Sciatic nerve (tissue), 2 donors: ENCODE measurements at places on chromosomes 5 and 9. TPM values are rescaled to one million over a fixed set of nuclear protein-coding genes. Genes with fewer than 3 reads are reported as not detected.

The SPTLC1 gene
- total RNA-seq: 66.4 TPM

The PCDHB15 gene
- total RNA-seq: 7.3 TPM

The TAF11L10 gene
- total RNA-seq: not detected

The EXOC3 gene
- 58.4 TPM for total RNA-seq

The ARSI gene
- 6.3 TPM for total RNA-seq

The NDUFS4 gene
- total RNA-seq: 75.4 TPM

The IFNA21 gene
- total RNA-seq: not detected

The TNFSF8 gene
- total RNA-seq: 3.1 TPM

The GABBR2 gene
- total RNA-seq: 0.49 TPM

DNA sequence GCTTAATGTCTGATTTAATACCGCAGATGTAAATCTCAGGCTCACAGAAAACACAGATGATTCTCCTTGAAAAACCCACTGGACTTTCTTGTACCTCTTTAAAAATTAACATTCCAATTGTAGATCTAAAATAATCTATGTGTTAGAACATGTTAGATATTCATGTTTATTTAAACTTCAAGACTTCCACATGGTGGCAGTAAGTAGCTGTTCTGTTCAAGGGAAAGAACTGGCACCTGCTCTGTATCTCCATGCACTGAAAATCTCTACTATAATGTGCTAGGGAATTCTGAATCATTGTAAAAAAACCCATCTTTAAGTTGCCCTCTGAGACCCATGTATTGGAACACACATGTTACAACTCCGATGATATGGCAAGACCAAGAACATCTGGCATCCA lies 366.9 kb downstream of the DMRTA1 start:
- DNase-seq: no peak

GRCh38 chr5:159003045-159004030 lies 96.4 kb downstream of the EBF1 start:
- DNase-seq: no peak

DNA sequence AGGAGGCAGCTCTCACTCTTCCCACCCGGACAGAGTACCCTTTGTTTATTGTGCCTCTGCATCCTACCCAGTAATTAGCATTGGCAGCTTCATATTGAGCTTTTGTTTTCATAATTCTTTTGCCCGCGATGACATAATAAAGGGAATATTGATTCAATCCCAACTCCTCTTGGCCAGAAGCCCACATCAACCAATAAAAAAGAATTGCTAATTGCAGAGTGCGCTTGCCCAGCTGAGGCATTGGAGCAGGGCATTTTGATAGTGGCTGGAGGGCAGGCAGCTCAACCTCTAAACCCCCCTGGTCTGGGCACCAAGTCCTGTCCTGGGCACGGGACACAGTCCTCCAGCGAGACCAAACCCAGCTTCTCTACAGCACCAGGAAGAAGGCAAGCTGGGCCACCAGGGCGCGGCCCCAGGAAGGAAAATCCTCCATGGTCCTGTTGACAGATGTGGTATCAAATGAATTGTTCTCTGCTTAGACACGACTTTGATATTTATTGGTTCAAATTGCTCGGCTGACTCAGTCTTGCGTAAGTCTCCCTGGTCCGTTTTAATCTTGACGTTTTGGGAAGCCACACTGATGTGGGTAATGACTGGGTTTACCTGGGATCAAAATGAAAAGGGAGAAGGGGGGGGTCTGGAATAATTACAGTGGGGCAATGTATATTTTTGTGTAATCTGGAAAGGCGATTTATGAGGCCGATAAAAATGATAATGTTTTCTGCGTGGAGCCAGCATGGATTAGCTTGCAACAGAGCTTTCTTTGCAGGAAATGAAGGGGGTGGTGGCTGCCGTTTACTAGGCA lies 220.7 kb upstream of the MSX2 start:
- DNase-seq: no peak

DNA sequence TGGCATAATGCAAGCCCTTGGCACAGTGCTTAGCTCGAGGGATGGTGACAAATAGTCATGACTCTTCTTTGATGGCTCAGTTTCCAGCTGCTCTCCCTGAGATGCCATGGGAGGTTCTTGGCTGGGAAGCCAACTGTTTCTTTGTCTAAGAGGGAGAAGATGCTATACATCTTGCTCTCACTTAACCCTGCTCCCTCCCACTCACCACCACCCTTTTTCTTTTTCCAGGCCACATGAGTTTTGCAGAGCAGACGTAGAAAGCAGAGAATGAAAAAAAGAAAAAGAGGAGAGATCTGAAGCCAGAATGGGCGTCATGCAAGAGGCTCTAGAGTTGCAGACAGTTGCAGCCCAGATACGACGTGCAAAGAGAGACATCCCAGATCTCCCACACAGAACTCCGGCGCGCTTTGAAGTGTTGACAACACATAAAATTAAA lies 160.5 kb downstream of the FGF18 start:
- DNase-seq: no peak

DNA sequence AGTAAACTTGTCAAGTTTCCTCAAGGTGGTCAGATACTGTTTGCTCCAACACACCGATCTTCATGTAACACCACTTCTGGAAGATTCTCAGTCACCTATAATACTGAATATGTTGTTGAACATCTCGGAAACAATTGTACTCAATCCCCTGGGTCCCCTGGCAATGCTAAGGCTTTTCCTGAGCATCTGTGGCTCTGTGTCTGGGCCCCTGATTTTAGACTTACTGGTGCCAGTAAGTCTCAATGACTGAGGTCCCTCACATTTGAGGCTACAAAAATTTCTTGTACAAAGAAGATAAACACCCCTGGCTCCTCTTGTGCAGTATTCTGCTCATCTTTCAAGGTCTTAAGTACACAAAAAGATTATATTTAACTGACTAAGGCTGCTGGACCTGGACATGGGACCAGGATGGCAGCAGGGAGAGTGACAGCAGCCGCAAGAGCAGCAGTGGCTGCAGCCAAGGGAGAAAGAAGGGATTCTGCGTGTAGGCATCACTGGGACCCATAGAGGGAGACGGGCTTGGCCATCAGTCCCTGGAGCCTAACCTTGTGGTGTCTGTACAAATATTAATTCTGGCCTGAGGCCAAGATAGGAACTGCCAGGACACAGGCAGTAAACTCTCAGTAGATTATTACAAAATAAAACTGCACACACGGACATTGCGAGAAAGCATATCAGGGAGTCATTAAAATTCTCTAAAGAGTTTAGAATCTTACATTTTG lies 49.0 kb upstream of the TNPO1 start:
- no peak for DNase-seq

GRCh38 chr5:97618721-97619120 lies 435.7 kb upstream of the RIOK2 start:
- no peak for DNase-seq

DNA sequence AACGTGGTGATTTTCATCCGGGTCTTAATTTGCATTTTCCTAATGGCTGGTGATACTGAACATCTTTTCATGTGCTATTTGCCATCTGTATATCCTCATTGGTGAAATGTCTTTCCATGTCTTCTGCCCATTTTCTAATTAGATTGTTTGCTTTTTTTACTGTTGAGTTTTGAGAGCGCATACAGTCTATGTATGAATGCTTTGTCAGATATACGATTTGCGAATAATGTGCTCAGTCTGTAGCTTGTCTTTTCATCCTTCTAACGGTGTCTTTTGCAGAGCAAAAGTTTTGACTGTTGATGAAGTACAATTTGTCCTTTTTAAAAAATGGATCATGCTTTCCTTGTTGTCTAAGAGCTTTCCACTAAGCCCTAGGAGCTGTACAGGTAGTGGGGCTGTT lies 143.0 kb downstream of the RGS3 start:
- no peak for DNase-seq

DNA sequence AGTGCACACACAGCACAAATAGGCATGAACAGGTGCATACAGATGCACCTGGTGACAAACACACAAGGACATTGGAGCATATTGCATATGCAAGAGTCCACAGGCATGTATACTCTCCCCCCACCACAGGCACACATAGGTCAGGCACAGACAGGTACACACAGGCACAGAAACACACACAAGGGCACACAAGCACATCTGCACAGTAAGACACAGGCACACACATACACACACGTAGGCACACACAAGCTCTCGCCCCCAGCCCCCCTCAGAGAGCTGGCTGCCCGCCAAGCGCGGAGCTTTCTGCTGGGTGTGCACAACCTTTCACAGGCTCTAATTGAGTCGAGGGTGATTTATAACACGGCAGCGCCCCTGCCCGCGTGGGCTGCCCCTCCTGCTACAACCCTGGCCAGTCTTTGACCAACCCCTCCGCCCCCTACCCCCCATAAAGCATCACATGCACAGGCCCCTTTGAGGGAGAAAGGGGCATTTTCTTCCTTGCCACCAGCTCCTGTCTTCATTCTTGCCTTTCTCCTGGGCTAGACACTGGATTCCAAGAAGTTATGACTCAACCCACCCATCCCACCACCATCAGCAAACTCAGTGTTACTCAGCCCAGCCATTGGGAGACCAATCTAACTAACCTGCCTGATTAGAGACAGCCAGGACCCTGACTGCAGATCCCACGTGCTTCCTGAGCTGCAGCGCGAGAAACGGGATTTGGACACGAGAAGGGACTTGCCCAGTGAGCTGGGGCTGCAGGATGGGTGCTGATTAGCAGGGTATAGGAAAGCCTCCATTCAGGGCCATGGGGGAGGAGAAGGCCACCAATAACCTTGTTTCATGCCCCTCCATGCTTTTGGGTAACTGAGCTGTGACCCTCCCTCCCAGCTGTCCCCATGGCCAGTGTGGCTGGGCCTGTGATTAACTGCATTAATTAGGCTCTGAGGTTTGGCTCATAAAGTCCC lies 42.8 kb upstream of the PSD2 start:
- no peak for DNase-seq

GRCh38 chr5:132961887-132962286 lies 1.5 kb downstream of the AFF4 start:
- DNase-seq: no peak

- no peak for DNase-seq
These were observed 132.5 kb downstream of the SEMA6A start for GRCh38 chr5:116442095-116442534.

DNA sequence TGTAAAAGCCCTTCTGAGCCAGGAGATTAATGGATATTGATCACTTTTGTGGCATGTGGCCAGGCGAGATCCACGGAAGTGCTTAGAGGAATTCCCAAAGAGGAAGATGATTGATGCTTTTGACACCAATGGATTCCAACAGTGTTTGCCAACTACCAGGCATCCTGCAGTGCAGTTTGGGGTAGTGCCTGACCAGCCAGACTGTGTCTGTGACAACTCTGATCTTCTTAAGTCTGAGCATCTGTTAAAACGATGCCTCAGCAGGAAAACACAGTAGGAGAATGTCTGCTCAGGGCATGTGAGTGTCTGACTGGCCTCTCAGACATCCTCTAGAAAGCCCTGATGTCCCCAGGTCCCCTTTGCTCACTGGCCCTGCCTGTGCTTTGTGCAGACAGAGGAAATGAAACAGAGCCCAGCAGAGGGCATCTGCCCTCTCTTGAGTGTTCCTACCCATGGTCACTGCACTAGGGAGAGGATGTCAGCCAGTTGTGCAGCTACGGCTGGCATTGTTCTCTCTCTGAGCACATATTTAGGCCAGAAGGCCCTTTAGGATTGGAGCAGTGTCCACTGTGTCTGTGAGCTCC lies 57.0 kb downstream of the TRPC7 start:
- no peak for DNase-seq

DNA sequence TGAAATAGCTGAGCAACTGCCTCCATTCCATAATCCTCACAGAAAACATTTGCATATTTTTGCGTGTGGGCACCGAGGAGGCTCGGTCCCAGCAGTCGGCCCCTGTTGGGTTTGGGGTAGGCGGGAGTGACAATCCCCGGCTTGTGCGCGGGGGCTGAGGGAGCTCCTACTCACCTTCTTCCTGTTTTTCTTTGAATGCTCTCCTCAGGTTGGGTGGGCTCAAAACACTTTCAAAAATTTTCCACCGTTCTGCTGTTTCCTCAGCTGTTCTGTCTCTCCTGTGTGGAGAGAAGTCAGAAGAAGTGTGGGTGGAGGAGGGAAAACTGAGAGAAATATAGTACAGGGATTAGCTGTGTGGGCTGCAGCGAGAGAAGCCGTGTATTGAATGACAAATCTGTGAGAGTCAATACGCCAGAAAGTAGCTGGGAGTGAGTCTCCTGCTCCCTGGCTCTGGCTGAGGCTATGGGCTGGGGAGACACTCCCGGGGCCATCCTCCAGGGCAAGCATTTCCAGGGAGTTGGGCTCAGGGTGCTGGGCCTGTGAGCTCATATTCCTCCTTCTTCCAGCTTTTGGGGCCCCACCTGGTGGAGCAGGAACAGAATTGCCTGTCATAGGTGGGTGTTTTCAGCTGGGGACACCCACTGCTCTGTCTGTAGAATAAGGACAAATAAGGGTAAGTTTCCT lies 84.7 kb downstream of the CMYA5 start:
- DNase-seq: no peak

GRCh38 chr9:20255052-20255451 lies 367.2 kb downstream of the MLLT3 start:
- DNase-seq: no peak

GRCh38 chr9:124873664-124874063 lies 11.7 kb downstream of the ARPC5L start:
- no peak for DNase-seq

- no peak for DNase-seq
These were observed 13.9 kb downstream of the FAM193B start for GRCh38 chr5:177540438-177540837.

DNA sequence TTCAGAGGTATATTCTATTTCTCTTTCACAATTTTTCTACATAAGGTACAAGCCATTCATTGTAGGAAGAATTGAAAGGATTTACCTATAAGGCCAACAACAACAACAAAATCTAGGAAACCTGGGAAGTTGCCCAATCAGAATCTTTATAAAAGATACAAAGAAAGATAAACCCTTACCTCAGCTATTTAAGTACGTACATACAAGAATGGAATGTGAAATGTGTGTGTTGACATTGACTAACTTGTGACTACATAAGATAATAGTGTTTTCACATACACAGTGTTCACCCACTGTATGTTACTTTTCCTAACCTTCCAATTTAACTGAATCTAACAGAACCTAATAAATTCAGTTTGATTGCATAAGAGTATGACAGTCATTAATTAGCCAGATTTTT lies 154.1 kb downstream of the ADAMTS6 start:
- no peak for DNase-seq

GRCh38 chr9:76444322-76444929 lies 14.6 kb upstream of the GCNT1 start:
- DNase-seq: no peak
